NCI-H1417 treated with DMSO at 0.1 percent for 48 hours (cell line): ENCODE measurements at places on chromosomes 16 and 17.

GRCh38 chr17:41972571-41973407, 6.2 kb downstream of the CNP start:
- no peak for DNase-seq

- no peak for DNase-seq
Measured at GRCh38 chr16:75340741-75341491, 89.5 kb upstream of the BCAR1 start.

GRCh38 chr16:169014-169413, 3.2 kb downstream of the HBM start:
- no peak for DNase-seq

- no peak for DNase-seq
Measured at GRCh38 chr17:30379903-30380381, 1.2 kb downstream of the CPD start.
